Activated T-cell treated with anti-CD3 and anti-CD28 coated beads, Interleukin-2, amount 50 U/mL, for 24 hours (primary cell): ENCODE measurements at places on chromosomes 13 and 19.

GRCh38 chr13:31199849-31200636, at the start of gene B3GLCT:
TSS of gene B3GLCT (plus strand) at chr13:31199975. CDS start at chr13:31200085, 110 bp downstream.
- peak; percentile 89 for DNase-seq

DNA sequence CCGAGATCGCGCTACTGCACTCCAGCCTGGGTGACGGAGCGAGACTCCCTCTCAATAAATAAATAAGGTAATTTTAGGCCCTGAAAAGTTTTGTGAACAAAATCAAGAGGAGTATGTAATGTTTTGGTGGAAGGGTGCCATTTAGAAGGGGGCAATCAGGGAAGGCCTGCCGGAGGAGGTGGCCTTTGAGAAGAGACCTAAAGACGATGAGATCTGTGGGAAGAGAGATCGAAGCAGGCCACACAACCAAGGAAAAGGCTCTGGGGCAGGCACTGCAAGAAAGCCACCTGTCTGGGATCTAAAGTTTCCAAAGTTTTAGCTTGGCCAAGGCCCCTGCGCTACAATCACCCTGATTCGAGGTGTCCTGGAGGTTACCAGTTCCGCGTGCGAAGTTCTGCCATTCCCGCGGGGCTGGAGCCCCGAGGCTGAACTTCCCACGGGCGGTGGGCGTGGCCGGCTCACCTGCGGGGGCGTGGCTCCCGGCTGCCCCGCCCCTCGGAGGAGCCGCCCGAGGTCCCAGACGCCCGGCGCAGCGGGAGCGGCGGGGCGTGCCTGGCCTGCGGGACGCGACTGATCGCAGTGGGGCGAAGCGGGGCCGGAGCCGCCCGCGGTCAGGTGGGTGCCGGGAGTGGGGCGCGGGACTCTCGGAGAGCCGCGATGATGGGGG, at the start of gene KLC3:
KLC3 (plus strand) TSS at position 519 of the 667 bp plus-strand sequence. CDS start 4,792 bp downstream, outside the sequence.
- peak; percentile 66 for DNase-seq

DNA sequence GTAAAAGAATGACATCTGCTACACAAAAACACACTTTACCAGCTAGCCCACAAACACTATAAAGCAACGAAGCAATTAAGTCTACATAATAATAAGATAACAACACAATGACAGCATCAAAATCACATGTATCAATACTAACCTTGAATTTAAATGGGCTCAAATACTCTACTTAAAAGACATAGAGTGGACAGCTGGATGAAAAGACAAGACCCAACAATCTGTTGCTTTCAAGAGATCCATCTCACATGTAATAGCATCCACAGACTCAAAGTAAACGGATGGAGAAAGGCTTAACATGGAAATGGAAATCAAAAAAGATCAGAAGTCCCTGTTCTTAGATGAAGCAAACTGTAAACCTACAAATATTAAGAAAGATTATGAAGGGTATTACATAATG, 2175.9 kb downstream of the PCDH9 start:
- DNase-seq = no peak

- DNase-seq = no peak
These were observed 28.4 kb upstream of the ZNF681 start for GRCh38 chr19:23787106-23787505.

- DNase-seq = no peak
These were observed 463.4 kb upstream of the MIR17HG start for GRCh38 chr13:90884066-90884465.

- DNase-seq = no peak
These were observed 8.3 kb upstream of the TLE6 start for GRCh38 chr19:2969104-2969504.

DNA sequence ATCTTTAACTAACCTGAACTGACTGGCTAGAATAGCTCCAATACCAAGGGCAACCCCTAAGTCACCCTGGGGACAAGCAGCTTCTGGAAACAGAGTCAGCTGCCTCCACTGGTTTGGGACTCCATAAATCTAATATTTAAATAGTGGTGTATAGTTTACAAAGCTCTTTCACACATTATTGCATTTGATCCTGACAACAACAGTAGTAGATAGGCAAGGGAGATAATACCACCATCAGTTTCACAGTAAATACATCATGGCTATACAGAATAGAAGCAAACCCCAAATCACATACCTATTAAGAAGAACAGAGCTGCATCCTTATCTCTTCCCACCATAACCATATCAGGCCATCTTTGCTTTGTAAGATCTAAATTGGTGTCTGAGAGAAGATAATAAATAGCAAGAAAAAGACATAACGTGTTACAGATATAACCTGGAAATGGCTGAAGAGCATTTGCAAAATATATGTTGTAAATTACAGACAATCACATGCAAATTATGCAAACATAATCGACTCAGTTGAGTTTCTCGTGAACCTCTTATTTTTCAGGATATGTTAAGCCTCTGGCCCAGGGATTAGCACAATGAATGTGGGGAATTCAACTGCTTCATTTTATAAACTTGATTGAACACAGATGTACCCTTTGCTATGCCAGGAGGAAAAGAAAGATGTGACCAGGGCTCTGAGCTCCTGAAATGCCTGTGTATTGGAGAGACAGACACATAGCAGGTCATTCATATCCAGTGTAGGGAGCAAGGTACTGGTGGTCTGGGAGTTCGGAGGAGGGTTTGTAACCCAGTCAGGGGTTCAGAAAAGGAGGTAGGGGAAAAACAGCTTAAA, 142.5 kb downstream of the SLC7A1 start:
- DNase-seq = no peak

DNA sequence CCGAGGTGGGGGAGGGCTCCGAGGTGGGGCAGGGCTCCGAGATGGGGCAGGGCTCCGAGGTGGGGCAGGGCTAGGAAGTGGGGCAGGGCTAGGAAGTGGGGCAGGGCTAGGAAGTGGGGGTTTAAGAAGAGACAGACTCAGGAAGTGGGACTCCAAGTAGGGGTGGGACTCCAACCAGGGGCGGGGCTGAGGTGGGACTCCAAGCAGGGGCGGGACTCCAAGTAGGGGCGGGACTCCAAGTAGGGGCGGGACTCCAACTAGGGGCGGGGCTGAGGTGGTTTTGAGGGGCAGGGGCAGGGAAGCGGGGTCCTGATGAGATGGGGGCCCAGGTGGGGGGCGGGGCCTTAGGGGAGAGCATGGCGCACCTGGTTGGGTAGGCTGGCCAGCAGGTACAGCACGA, 13.6 kb downstream of the CFD start:
- DNase-seq = peak; percentile 69

GRCh38 chr13:59360108-59360507, 803.6 kb downstream of the DIAPH3 start:
- DNase-seq = no peak

- DNase-seq = no peak
These were observed 39.2 kb upstream of the TUBGCP3 start for GRCh38 chr13:112627161-112627560.

- no peak for DNase-seq
These were observed 51.5 kb upstream of the MRI1 start for GRCh38 chr19:13712767-13713201.

DNA sequence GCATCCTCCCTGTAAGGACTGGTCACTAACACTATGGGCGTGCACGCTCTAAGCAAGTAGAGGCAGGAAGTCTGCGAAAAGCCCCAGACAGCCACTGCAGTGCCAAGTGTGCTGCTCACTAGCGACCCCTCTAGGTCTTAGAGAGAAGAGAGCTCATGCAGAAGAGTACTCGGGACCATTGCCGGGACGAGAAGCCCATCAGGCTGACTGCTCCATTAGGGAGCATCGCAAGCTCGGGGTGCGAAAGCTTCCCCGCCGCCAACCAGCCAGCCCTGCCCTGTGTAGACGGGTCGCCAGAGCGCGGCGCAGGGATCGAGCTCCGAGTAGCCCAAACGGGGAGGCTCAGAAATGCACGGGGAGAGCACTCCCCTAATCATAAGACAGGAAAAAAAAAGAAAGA, 16.6 kb downstream of the POU4F1 start:
- no peak for DNase-seq

DNA sequence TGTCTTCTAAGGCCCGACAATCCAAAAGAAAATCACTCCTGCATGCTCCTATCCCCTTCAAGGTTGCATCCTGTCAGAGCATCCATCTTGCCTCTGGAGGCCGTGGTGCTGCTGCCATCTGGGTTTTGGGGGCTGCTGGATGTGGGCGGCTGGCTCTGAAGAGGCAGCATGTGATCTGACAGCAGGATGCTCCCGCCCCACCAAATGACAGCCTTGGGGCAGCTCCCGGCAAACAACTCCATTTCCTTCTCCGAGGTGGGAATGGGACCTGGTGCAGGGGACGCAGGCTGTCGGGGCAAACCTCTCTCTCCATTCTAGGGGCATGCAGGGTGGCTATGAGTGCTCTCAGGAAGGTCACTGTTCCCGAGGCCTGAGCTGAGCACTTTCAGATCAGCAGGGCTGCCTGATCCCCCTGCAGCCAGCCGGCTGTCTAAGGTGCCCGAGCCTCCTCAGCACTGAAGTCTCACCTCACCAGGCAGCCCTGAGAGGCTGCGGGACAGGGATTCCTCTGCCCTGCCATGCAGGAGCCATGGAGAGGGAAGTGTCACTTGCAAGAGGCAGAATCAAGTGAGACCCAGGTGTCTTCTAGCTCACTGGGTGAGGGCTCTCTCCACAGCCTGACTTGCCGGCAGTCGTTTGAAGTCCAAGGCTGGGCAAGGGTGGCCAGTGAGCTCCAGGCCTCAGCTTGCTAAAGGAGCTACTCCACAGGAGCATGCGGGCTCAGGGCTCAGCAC, 28.8 kb downstream of the TSSK6 start:
- no peak for DNase-seq

GRCh38 chr13:77740097-77740735, 42.7 kb downstream of the SLAIN1 start:
- no peak for DNase-seq

DNA sequence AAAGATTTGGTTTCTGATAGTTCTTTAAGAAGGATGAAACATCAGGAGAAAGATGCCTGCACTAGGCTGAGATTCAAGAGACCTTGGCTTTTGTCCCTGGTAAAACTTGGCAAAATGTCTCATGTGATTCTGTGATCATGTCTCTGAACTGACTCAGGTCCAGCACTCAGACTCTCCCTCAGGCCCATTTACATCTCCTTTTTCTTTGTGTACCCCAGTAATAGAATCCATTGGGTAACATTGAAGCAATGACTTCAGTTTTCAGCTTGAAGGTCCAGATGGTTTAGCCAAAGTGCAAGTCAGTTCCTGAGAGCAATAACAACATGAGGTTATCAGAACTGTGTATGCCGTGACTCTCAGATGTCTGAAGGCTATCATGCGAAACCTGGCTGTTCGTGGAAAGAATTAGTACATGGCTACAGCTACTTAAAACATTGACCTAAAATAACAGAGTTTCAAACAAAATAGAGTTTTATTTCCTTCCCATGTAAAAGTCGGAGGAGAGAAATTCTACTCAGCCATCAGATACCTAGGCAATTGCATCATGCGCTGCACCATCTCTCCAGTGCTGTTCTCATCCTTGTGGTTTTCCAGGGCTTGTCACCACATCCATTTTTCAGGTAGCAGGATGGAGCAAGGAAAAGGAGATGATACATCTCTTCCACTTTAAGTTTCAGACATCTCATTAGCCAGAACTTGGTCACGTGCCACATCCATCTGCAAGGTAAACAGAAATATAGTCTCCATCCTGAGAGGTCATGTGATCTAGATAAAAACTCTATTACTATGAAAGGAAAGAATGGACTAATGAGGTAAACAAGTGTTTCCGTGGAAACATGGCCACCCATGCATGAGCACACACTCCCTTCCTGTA, 117.3 kb downstream of the POSTN start:
- DNase-seq = no peak

DNA sequence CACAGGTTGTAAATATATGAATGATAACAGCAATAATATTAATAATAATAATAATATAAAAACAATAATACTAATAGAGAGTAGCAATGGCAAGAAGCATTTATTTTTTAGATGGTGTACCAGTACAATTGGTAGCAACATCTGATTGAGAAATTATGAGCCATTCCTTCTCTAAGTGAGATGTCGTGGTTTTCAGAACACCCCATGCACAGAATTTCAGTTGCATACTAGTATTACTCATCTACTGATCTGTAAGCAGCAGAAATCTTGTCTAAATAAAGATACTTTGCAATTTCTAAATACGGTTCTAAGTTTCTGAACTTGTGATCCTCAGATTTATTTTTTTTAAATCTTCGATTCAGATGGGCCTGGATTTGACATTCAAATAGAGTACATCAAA, 788.0 kb upstream of the ATXN8OS start:
- DNase-seq = no peak

DNA sequence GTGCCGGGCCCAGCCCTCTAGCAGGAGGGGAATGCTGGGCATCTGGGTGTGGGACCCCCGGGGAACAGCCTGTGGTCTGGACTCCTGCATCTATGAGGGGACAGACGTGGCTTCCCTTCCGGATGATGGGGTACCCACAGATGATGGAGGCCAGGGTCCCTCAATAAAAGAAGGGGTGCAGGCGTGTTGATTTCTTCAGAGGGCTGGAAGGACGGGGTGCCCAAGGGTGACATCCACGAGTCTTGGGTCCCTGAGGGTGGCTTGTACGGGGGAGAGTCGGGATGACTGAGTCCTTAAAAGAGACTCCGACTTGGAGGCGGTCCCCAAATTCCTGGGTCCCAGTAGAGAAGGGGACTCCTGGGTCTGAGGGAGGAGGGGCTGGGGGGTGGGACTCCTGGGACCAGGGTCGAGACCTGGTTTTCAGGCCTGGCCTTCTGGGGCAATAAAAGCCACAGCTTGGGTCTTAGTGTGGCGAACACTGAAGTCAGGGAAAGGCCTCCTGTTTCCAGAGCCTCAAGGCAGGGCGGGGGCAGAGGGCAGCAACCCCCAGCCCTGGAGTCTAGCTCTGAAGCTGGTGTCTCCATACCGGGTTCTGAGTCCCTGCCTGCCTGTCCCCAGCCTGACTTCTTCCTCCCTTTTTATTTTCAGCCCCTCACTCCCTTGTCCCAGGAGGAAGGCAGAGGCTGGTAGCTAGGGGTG, 459 bp upstream of the GRIN2D start:
- DNase-seq = peak; percentile 31

DNA sequence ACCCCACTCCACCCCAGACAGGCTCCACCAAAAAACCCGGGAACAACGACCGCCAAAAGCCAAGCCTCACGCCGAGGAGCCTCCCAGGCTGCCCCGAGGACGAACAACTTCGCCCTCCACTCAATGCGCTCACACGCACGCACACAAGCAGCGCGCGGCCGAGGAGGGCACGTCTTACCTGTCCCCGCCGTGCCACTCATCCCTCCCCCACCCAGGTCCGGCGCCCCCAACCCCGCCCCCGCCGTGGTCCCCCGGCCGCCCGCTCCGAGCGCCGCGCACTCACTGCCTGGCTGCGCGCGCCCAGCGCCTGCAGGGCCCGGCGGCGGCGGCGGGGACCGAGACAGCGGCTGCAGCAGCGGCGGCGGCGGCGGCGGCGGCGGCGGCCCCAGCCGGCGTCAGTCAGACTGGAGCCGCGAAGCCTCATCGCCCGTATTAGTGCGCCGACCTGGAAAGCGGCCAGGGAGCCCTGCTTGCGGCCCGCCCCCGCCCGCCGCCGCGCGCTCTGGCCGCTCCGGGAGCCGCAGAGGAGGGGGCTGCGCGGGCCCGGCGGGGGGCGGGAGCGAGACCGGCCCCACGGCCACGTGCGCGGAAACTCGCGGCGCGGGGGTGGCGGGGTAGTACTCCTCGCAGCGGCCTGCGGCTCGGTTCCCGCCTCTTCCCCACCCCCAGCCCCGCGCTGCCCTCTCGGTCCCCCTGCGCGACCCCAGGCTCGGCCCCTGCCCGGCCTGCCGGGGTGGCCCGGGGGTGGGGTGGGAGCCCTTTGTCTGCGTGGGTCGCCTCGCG, at the start of gene SMAD9:
SMAD9 (minus strand) TSS at position 406 of the 783 bp plus-strand sequence. CDS start 40,549 bp downstream, outside the sequence.
- DNase-seq = peak; percentile 41
